ENCODE measurements at places on chromosomes 6 and 20. TPM values are rescaled to one million over a fixed set of nuclear protein-coding genes. Genes with fewer than 3 reads are reported as not detected.

Gene MEP1A
- total RNA-seq = not detected

Gene ZDHHC14
- total RNA-seq = 4.1 TPM

Gene NOX3
- total RNA-seq = not detected

Gene CHD6
- 14.6 TPM for total RNA-seq

Gene REM1
- total RNA-seq = not detected

Gene DSTN
- 65.3 TPM for total RNA-seq

Gene ADGB
- total RNA-seq = not detected

Gene ECT2L
- total RNA-seq = not detected

Gene TMC2
- total RNA-seq = not detected

Gene TMEM200A
- 71.4 TPM for total RNA-seq

Gene TMEM151B
- total RNA-seq = not detected

Gene GPSM3
- total RNA-seq = 1.4 TPM

Gene LSM2
- total RNA-seq = 24.6 TPM

Gene NNAT
- total RNA-seq = 0.23 TPM

Gene KIAA1755
- total RNA-seq = 0.59 TPM

Gene KCNG1
- total RNA-seq = 6.8 TPM

Gene RAD21L1
- total RNA-seq = not detected

Gene ADGRB3
- not detected for total RNA-seq

Gene TFAP2C
- 1.8 TPM for total RNA-seq

Gene NMBR
- not detected for total RNA-seq

Gene HLA-DPB1
- 1.4 TPM for total RNA-seq

Gene MAPK13
- 10.1 TPM for total RNA-seq

Gene TP53TG5
- 0.12 TPM for total RNA-seq

Gene EBF4
- 0.75 TPM for total RNA-seq

Gene CLVS2
- total RNA-seq = not detected

Gene LAMA4
- total RNA-seq = 68.1 TPM

Gene FHL5
- total RNA-seq = not detected

Gene SLC35D3
- total RNA-seq = not detected

Gene MAS1L
- not detected for total RNA-seq

Gene HS3ST5
- total RNA-seq = not detected

Gene PLG
- total RNA-seq = not detected

Gene BMP5
- total RNA-seq = not detected

Gene SLCO4A1
- not detected for total RNA-seq

Gene TBXT
- not detected for total RNA-seq

Gene PTCHD4
- total RNA-seq = 9.8 TPM

Gene ZNF334
- 1.3 TPM for total RNA-seq

Gene CST2
- not detected for total RNA-seq

Gene SPDEF
- not detected for total RNA-seq

Gene PTCRA
- total RNA-seq = not detected

Gene NEURL2
- 3.5 TPM for total RNA-seq
